ENCODE measurements at places on chromosomes 16 and 17.
A peak's percentile ranks its signal among the peaks of the same experiment; 100 is the strongest.

GRCh38 chr17:2433696-2434095, 32.8 kb upstream of the MNT start:
- DNase-seq, result no peak

GRCh38 chr17:72587156-72587555, 466.3 kb downstream of the SOX9 start:
- DNase-seq, result no peak

DNA sequence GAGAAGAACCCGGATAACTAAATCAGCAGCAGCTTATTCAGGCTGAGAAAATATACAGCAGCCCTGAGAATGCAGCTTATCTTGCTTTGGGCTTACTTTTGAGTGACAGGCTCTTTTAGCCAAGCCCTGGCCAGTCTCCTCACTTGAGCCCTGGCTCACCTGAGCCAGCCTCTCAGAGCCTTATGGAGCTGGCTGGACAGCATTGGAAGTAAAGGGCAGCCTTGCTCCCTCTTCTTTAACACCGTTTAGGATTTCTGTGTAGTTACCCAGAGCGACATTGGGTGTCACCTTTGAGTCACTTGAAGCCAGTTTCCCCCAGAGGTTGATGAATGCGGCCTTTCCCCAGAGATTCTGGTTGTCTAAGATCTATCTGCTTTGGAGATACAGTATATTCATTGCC, 7.7 kb upstream of the NPIPB2 start:
- DNase-seq, result peak; percentile 41

GRCh38 chr16:54928016-54928356, 2.7 kb upstream of the IRX5 start:
- DNase-seq, result peak; percentile 20

- DNase-seq, result no peak
These were observed 41.7 kb downstream of the RMI2 start for GRCh38 chr16:11386791-11387546.

GRCh38 chr17:50677851-50678375, 29.8 kb downstream of the ANKRD40 start:
- no peak for DNase-seq

DNA sequence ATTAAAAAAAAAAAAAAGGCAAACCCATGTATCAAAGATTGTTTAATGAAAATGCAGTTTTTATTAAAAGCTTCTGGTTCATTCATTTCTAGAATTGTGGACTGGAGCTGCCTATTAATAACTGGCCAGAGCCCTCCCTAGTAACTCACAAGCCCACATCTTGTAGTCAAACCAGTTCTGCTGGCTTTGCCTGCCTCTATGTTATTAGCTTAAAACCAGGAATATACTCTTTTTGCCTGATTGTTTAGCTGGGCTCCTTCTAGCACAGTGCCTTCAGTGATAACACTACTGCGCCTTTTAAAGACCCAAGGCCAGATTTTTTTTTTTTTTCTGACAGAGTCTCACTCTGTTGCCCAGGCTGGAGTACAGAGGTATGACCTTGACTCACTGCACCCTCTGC, 26.0 kb downstream of the TAC4 start:
- no peak for DNase-seq

- DNase-seq, result no peak
These were observed 262.3 kb downstream of the KIF2B start for GRCh38 chr17:54085020-54085419.

GRCh38 chr17:80704381-80704819, 159.8 kb downstream of the RPTOR start:
- DNase-seq, result no peak

GRCh38 chr17:81579821-81580321, 27.7 kb upstream of the FAAP100 start:
- DNase-seq, result no peak

GRCh38 chr16:86903068-86903467, 324.7 kb downstream of the FOXL1 start:
- DNase-seq, result no peak

- no peak for DNase-seq
These were observed 44.0 kb upstream of the NACA2 start for GRCh38 chr17:61634942-61635538.

GRCh38 chr16:83040174-83040573, 413.4 kb downstream of the CDH13 start:
- DNase-seq, result no peak

DNA sequence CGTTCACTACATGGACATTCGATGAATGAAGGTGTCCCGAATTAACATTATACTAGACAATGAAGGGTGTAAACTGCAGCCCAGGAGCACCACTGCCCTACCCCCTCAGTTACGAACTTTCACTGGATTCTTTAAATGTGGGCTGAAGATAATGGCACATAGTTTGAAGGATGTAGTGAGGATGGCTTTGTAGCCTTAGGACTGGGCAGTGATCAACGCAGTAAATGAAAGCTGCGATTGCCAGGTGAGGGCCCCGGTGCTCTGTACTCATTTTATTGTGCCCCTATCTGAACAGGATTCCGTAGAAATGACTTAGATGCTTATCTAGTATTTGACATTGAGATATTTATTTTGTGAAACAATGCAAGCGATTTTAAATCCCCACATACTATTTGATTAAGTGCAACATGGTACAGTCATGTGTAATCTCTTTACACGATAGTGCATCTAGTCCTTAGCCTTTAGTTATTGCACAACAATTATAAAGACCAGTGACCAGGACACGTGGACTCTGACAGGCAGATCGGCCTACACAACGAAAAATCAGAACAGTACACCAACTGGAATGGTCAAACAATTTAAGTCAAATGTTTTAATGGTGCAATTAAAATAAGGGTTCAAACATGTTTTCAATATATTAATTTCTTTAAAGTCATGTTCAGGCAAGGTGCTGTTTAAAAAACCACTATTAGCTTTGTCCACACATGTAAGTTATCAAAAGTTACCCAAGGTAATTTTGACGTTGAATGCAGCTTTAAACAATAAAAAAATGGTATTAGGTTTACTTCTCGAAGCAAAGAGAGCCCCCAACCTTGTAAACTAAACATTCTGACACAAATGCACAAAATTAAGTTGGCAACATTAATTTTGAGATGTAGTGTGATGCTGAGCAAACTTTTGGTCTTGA, 17.4 kb upstream of the ERN1 start:
- no peak for DNase-seq

- no peak for DNase-seq
These were observed 215.8 kb downstream of the TANC2 start for GRCh38 chr17:63181856-63182255.

GRCh38 chr17:33803686-33804085, 451.4 kb upstream of the CCL2 start:
- DNase-seq, result no peak

DNA sequence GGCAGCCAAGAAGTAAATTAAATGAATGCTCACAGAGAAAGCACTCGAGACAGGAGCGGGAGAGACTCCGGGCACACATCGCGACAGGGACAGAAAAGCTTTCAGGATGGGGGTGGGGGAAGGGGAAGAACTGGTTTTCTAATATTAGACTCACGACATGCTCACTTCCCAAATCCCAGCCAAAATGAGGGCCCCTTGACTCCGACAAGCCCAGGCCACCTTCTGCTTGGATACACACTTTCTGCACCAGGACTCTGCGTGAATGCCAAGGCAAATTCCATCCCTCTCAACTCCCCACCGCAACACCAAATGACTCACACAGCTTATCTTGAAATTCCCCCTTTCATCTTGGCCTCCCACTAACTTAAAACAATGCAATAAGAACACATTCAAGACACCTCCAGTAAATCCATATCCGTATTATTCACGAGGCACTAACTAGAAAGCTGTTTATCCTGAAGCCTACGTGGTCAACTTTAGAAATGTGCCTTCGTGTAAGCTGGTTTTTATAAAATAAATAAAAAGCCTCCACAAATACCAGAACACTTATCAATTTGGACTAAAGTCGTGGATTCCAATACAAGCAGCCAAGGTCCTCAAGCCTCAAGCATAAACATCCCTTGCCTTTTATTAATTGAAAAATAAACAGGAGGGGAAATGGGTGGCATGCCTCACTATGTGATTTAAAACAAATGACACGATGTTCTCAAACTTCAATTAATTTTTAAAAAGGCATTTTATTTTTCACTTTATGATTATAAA, 46.1 kb downstream of the NXN start:
- DNase-seq, result no peak

DNA sequence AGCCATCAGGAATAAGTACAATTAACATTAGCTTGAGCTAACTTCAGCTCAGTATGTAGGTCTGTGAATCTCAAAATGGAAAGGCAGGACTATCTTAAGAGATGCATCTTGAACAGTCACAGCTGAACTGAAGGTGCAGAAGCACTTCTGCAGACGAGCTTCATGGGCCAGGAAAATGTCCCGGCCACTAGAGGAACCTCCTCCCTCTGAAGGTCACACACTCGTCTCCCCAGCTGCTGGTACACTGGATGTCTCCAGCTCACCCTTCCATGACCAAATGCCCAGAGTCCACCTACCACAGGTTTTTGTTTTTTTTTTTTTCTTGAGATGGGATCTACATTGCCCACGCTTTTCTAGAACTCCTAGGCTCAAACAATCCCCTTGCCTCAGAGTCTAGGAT, 33.2 kb downstream of the WDR59 start:
- DNase-seq, result no peak

DNA sequence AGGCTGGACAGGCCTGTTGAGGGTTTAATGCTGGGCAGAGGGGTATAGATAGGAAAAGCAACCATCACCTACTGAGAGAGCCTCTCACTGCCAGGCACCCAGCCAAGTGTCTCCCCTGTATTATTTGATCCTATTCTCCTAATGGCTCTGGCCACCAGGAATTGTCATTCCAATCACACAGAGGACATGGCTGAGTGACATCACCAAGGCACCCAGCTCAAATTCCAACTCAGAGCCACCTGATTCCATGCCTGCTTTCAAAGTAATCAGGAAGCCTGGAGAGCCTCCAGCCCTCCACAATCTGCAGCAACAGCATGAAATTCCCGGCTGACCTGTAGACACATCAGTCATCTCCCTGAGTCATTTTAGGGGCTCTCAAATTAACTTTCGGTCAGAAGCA, 368.9 kb upstream of the C16orf82 start:
- no peak for DNase-seq

- no peak for DNase-seq
These were observed 10.2 kb downstream of the PIK3R5 start for GRCh38 chr17:8955021-8955959.

- DNase-seq, result no peak
These were observed 23.6 kb downstream of the ADAM11 start for GRCh38 chr17:44782326-44782850.

- DNase-seq, result no peak
These were observed 372.5 kb downstream of the SNX29 start for GRCh38 chr16:12348733-12349704.

GRCh38 chr17:31570951-31571892, 179.7 kb downstream of the RAB11FIP4 start:
- DNase-seq, result no peak

GRCh38 chr17:40315678-40316570, 6.9 kb downstream of the RARA start:
- no peak for DNase-seq

- peak; percentile 47 for DNase-seq
These were observed 7.0 kb downstream of the NOS2 start for GRCh38 chr17:27793168-27793905.

DNA sequence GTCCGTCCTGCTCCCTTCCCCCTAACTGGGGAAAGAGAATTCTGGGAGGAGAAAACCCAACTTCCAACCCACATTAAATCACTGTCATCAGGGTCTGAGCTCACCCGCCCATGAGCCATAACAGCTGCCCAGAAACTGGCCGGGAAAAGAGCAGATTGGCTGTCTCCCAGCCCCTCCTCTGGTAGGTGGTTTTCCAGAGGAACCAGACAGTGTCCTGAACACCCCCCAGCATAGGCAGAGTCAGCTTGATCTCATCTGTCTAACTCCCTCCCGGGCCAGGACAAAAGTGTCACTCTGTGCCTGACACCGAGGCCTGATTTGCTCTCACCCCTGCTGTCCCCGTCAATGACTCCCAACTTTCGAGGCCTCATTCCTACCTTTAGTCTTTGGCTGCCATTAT, 197.0 kb downstream of the AXIN2 start:
- no peak for DNase-seq

DNA sequence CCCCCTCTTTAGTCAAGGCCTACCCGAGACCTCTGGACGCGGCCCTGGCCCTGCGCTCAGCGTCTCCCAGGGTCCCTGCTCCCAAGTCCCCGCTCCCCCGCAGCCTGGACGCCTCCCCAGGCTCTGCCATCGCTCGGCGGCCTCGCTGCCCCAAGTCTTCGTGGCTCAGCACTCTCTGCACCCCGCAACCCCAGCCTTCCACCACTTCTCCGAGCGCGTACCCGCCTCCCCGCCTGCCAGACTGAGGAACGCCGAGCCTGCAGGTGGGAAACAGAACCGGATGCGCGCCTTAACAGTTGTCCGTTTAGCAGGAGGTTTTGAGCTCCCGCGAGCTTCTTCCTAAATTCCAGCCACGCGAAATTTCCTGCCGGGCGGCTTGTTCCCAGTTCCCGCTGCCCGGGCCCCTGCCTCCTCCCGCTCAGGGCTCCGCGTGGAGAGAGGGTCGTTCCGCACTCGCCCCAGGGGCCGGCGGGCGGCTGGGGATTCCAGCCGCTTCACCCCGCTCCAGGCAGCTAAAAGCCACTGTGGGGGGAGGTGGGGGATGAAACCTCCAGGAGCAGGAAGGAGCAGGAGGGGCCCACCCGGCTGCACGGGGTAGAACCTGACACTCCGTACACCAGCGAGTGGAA, 87.7 kb downstream of the KCNJ12 start:
- DNase-seq, result no peak

DNA sequence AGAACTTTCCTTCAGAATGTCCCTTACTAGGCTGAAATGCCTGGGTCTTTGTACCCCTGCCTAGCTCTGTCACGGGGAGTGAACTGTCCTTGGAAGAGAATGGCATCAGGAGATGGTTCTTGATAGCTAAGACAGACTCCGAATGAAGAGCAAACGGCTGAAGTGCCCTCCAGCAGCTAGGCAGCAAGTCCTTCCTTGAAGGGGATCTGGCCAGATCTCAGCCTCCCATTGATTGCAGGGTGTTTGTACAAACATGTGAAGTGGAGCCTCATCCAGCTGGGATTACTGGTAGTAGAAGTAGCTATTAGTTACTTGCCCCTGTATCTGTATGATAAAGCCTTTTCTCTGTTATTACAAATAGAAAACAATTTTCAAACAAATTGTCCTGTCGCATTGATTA, 30.9 kb downstream of the LRRC36 start:
- peak; percentile 26 for DNase-seq

- DNase-seq, result no peak
These were observed 3.0 kb upstream of the ITPRIPL2 start for GRCh38 chr16:19110537-19111360.

Data from NCI-H345 (cell line).